Stimulated activated CD8-positive, alpha-beta memory T cell treated with anti-CD3 and anti-CD28 coated beads, Interleukin-15, amount 100 ng/mL, for 1 hour (primary cell): ENCODE measurements at places on chromosomes 16 and 17.
A peak's percentile ranks its signal among the peaks of the same experiment; 100 is the strongest.

GRCh38 chr17:58156839-58157803, 8.9 kb downstream of the OR4D1 start:
- peak; percentile 31 for DNase-seq

- DNase-seq: no peak
These were observed 103.2 kb upstream of the SDK2 start for GRCh38 chr17:73747221-73748002.

DNA sequence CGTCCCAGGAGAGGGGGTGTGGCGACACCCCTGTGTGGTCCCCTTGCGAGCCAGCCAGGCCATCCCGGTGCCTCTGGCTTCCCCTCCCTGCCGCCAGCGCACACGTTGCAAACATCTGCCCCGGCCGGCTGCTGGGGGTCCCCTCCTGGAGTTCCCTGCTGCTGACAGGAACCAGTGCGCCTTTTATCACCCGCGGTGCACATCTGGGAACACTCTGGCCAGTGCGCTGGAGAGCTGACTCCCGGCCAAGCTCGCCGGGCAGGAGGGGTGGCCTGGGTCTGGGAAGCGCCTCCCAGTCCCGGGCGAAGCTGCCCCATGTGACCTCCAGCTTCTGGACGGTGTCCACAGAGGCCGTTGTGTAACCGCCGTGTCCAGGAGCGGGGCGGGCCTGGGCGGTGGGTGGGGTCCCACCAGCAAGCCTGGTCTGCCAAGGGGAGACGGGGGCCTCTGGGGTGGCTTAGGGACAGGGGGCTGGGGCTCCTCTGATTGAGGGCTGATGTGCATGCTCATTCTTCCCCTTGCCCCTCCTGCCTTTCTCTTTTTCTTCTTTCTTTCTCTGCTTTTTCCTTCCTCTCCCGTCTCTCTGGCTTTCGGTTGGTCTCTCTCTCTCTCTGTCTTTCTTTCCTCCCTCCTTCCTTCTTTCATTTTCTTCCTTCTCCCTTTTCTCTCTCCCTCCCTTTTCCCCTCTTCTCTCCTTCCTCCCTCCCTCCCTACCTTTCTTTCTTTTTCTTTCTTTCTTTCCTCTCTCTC, 25.2 kb upstream of the CIBAR2 start:
- no peak for DNase-seq

- DNase-seq: no peak
These were observed 237.8 kb downstream of the PRKCA start for GRCh38 chr17:66540131-66540781.

GRCh38 chr17:31533546-31534155, 142.2 kb downstream of the RAB11FIP4 start:
- no peak for DNase-seq

GRCh38 chr16:3640207-3640606, 14.3 kb upstream of the DNASE1 start:
- no peak for DNase-seq

DNA sequence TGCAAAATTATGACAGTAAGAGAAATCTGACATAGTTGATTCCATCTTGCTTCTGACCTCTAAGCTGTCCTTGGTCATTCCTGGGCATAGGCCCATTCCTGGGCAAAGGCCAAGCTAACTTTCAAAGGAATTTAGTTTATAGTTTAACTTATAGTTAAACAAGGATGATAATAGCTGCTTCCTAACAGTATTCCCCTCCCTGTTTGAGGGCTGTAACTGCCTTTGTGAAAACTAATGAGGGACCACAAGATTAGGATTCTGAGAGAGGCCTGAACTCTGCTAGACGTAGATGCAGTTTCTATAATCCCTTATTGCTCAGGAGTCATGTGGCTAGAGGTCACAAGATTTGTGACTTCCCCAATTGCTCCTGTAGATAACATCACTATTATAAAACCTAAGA, 80.2 kb upstream of the ASIC2 start:
- no peak for DNase-seq

GRCh38 chr17:46958041-46958591, 20.9 kb downstream of the RPRML start:
- DNase-seq: no peak

DNA sequence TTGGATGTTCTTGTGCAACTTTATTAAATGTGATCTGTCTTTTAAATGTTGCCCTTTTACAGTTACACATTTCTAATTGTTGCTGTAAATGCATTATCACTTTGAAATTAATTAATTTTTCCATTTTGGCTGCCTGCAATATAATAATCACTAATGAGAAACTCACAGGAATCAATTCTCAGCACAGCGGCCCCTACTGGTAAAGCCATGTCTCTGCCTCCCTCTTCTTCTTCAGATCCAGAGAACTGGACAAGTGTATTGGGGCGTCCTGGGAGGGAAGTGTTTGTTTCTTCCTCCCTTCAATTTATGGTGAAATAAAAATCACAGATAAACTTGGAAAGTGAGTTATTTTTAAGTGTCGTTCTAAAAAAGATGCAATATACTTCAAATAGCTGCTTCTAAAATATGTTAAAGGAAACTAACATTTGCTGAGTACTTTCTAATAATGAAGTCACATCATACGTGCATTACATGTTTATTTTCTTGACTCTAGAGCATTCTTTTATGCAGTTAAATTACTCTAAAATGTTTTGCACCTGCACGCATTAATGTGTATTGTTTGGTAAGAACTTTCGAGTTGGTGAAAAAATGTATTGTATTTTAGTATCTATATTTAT, 338.0 kb downstream of the WWOX start:
- peak; percentile 7 for DNase-seq

GRCh38 chr17:34913001-34913400, 48.3 kb downstream of the CCT6B start:
- no peak for DNase-seq

- DNase-seq: no peak
These were observed 10.8 kb downstream of the CASKIN2 start for GRCh38 chr17:75504347-75505151.

DNA sequence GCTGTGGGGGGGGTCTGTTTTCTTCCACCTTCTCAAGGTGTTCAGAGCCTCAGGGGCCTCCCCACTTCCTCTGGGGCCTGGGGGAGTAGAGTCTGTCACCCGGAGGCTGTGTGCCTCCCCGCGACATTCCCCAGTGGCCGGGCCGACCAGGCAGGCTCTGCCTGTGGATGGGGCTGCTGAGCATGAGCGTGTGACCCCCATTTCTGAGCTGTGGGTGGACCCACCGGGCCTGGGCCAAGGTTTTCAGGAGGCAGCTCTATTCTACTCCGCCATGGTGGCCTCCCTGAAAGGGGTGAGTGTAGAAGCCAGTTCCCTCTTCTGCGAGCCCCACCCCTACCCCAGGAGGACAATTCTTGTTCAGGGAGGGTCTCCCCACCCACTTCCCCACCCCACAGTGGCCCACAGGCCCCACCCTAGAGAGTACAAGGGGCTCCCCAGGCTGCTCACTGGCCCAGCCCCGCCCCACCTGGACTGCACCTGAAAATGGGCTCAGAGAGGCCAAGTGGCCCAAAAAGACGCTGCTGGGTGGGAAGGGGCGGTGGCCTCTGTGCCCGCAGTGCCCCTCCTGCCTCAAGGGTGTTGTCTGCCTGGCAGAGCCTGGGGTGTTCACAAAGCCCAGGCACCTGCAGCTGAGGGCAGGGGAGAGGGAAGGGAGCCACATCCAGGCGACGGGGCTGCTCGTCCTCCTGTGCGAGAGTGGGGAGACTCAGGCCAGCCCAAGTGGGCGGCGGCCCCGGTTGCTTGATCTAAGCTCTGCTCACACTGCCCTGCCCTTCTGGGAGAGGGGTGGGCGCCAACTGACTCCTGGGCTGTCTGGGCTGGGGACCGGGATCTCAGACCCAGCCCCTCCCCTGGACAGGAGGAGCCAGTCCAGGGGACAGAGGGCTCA, 1.3 kb downstream of the MSLN start:
- no peak for DNase-seq

DNA sequence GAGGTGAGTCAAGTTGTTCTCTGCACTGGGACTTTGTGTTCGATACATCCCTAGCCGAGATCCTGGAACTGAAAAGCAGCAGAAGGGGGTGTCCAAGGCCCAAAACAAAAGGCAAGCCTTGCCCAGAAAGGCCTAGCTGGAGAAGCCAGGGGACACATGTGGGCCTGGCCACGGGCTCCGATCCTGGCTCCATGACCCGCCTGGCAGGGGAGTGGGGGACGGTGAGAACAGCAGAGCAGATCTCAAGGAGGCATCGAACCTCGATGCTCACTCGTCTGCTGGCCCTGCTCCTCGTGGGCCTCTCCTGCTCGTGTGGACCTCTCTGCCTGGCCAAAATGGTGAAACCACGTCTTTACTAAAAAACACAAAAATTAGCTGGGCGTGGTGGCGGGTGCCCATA, 8.9 kb downstream of the CCNF start:
- no peak for DNase-seq

DNA sequence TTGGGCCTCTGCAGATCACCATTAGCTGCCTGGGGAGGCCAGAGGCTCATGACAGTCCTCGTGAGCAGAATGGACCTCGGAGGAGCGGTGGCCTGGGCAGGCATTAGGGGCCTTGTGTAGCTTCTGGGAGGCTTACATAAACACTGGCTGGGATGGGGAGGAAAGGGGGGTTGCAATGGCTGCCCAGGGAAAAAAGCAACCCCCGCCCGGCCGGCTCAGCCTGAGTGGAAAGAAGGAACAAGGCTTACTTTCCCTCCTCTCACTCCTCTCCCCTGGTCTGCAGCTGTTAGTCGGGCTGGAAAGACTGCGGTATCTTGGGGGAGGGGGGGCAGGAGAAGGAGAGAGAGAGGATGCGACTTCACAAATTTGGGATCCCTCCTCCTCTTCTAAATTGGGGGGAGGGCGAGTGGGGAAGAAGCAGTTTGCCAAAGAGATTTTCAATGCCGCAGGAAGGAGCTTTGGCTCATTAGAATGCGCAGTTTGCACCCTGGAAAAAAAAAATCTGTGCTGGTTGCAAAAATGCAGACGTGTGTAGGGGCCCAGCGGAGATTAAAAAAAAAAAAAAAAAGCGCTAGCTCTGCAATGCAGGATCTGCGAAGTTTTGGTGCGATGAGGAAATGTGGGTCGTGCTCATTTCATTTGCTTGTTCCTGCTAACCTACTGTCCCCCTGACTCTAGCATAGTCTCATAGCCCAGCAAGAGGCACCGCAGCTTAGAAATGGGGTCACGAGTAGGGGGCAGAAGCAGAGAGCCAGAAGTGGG, 6.6 kb upstream of the NR1D1 start:
- no peak for DNase-seq

DNA sequence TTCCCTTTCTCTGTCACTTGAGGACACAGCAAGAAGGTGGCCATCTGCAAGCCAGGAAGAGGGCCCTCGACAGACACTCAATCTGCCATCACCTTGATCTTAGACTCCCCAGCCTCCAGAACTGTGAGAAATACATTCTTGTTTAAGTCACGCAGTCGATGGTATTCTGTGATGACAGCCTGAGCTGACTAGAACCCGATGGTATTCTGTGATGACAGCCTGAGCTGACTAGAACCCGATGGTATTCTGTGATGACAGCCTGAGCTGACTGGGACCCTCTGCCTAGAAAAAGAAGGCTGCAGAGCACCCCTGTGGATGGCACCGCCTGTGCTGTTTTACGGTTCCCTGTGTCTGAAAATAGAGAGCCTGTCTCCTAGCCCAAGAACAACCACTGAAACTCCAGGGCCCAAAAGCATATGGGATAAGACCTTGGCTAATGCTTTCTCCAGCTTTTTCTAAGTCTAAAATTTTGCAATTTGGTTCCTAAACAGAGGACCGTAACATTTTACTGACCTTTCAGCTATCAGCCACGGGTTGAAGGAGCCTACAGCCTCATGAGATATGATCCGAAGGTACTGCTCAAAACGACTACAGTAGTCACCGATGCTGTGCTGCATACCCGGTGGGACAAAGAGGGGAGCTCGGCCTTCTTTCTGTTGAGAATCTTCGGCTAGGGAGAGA, 33.1 kb upstream of the PITPNM3 start:
- no peak for DNase-seq

DNA sequence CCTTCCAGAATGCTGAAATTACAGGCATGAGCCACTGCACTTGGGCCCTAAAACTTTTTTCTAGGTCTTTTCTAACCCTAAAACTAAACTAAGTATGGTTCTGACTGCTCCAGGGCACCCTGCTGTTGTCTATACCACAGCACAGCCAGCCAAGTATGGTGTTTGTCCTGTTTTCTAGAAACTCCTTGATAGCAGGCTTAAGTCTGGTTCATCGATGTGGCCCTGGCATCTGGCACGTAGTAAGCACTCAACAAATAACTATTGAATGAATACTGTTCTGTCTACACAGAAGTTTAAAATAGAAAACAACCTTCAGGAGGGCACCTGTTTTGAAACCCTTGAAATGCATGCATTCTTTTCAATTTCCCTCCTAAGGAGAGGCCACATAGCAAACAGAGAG, 44.5 kb upstream of the AKAP1 start:
- DNase-seq: no peak

DNA sequence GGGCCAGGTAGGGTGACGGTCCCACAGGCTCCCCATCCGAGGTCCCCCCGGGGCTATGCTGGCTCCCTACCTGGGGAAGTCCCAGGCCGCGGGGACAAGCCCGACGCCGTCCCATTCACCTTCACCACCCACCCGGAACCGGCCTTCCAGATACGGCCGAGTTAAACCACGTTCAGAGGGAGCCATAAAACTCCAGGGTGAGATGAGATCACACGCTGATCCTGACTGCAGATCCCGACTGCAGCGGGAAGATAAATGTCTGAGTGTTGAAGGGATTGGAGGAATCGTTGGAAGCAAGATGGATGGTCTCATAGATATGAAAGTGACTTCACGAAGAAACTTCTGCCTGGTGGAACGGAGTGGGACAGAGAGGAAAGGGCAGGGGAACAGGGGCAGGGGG, 13.6 kb upstream of the C1QTNF8 start:
- DNase-seq: no peak

DNA sequence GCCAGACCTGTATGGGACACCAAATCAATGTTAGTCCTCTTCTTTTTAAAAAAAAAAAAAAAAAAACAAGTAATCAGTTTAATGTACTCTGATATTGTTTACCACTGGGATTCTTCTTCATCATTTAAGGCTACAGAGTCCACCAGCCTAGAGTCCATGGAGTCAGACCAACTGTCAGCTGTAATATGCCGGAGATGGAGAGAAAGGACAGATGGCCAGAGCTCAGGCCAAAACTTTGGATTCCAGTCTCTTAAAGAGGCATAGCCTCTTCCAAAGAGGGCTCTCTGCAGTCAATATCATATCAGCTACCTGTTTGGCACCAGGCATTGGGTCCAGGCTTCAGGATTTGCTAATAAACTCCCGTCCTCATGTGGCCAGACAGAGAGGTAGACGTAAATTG, 469.6 kb upstream of the HSBP1 start:
- DNase-seq: no peak

- DNase-seq: no peak
These were observed 4.7 kb downstream of the PDE6G start for GRCh38 chr17:81651692-81652091.

GRCh38 chr17:50832267-50832863, 3.0 kb upstream of the WFIKKN2 start:
- no peak for DNase-seq

- DNase-seq: no peak
These were observed 189.7 kb downstream of the AXIN2 start for GRCh38 chr17:65371702-65372101.

DNA sequence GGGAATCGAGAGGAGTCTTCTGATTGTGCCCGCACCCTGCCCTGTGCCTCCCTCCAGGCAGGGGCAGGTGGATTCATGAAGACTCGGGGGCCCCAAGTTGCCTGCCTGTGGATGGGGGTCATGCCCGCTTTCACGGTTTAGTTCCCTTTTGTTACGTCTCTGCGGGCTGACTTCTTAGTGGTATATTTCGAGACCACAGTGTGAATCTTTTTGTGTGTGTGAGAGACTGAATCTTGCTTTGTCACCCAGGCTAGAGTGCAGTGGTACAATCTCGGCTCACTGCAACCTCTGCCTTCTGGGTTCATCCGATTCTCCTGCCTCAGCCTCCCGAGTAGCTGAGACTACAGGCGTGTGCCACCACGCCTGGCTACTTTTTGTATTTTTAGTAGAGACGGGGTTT, 18.1 kb upstream of the RNF213 start:
- DNase-seq: no peak
